ENCODE measurements at places on chromosomes 4 and X.

DNA sequence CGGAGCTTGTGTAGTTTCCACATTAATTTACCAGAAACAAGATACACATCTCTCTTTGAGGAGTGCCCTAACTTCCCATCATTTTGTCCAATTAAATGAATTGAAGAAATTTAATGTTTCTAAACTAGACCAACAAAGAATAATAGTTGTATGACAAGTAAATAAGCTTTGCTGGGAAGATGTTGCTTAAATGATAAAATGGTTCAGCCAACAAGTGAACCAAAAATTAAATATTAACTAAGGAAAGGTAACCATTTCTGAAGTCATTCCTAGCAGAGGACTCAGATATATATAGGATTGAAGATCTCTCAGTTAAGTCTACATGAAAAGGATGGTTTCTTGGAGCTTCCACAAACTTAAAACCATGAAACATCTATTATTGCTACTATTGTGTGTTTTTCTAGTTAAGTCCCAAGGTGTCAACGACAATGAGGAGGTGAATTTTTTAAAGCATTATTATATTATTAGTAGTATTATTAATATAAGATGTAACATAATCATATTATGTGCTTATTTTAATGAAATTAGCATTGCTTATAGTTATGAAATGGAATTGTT lies at the start of gene FGB:
TSS of gene FGB (plus strand) at position 315 of the 558 bp plus-strand sequence. CDS start at position 323, 8 bp downstream.
- no peak for DNase-seq

- no peak for DNase-seq
Observed at GRCh38 chr4:52931243-52931642, 69.1 kb downstream of the RASL11B start.

DNA sequence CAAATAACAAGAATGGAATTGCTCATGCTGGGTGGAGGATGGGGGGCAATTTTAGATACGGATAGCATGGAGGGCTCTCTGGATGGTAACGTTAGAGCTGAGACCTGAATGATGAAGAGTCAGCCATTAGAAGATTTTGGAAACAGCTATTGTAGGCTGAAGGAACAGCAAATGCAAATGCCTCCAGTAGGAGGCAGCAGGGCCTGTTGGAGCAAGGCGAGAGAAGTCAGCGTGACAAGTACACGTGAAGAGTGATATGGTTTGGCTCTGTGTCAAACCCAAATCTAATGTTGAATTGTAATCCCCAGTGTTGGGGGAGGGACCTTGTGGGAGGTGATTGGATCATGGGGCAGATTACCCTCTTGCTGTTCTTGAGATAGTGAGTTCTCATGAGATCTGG lies 59.3 kb upstream of the SOD3 start:
- no peak for DNase-seq

GRCh38 chr4:26208237-26208994 lies 112.4 kb upstream of the RBPJ start:
- DNase-seq: no peak

GRCh38 chr4:182818926-182819730 lies 98.1 kb downstream of the DCTD start:
- no peak for DNase-seq

DNA sequence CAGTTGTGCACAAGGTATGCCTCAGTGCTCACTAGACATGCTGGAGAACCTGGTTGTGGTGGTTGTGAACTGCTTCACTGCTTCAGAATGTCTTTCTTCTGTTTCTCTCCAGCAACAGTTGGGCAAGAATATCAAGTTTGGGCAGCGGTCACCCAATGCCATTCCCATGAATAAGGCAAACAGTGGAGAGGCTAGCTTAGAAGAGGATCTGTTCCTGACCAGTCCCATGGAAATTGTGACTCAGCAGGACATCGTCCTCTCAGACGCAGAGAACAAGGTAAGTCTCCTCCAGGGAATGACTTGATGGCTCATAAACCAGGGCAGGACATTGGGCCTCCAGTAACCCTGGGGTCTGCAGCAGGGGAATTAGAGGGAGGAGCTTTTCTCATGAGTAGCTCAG lies 79.9 kb downstream of the AASDH start:
- DNase-seq: no peak

- peak; percentile 18 for DNase-seq
Observed at GRCh38 chr4:76950052-76950955, 752 bp downstream of the SEPTIN11 start.
